ENCODE measurements at places on chromosomes 1 and 21. TPM values are rescaled to one million over a fixed set of nuclear protein-coding genes. Genes with fewer than 3 reads are reported as not detected.

JAK1 gene
- total RNA-seq: 185 TPM

SLAMF8 gene
- 0.31 TPM for total RNA-seq

TMPRSS15 gene
- not detected for total RNA-seq

UBL4B gene
- total RNA-seq: not detected

GRCh38 chr1:150235294-150235851 is 539 bp downstream of the ANP32E start:
- H3K4me3 ChIP-seq: no peak overlapping the region
- no peaks in the 10 kb centered on the region for H3K27me3 ChIP-seq
- peak; percentile 43 for DNase-seq
- no peak overlapping the region for H3K27ac ChIP-seq

- no peak for DNase-seq
- H3K36me3 ChIP-seq: no peaks in the 10 kb centered on the region
- no peaks in the 10 kb centered on the region for H3K27me3 ChIP-seq
- H3K4me3 ChIP-seq: no peak overlapping the region
Observed at GRCh38 chr1:52288286-52288685, 77.7 kb downstream of the CC2D1B start.

DNA sequence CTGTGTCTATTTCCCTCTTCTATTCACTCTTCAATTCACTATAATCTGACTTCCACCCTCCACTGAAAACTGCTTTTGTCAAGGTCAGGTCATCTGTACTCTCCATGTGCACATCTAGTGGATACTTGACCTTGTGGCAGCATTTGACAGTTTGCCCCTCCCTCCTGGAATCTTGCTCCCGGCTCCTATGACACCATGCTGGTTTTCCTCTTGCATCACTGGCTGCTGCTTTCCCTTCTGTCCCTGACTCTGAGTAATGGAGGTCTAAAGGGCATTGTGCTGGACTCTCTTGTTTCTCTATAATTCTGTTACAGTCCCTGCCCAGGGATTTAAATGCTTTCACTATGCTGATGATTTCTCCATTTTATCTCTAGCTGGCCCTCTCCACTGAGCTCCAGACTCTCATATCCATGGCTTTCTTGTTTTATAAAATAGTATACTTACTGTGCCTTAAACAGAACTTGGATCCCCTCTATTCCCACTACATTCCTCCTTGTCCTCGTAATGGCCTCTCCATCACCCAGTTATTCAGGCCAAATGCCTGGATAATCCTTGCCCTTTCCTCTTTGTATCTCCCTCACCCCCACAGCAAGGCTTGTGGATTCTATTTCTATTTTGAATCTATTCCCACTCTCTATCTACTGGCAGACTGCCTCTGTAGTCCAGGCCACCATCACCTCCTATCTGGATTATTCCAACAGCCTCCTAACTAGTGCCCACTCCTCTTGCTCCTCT is 36.8 kb upstream of the PODN start:
- no peaks in the 10 kb centered on the region for H3K27me3 ChIP-seq
- H3K36me3 ChIP-seq: no peaks in the 10 kb centered on the region
- H3K27ac ChIP-seq: no peak overlapping the region
- no peak overlapping the region for H3K4me3 ChIP-seq
- no peak for DNase-seq

DNA sequence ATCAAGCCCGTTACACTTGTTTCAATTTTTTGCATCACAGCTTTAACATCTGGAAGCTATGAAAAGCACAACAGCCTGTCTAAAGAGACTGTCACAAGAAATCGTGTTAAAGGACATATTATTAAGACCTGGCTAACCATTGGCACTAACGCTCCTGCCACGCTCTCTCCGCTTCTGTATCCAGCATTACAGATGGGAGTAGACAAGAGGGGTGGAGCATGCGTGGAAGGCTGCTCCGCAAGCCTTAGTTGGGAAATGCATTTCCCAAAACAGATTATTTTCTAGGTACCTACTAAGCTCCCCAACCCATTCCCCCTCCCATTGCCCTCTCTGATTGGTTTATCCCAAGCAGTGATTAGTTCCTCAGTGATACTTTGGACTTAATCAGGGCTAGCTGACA is 72.4 kb downstream of the NTNG1 start:
- no peak overlapping the region for H3K4me3 ChIP-seq
- H3K36me3 ChIP-seq: no peaks in the 10 kb centered on the region
- H3K27me3 ChIP-seq: no peaks in the 10 kb centered on the region
- no peak for DNase-seq

GRCh38 chr1:40848530-40849189 is 13.5 kb downstream of the CITED4 start:
- H3K27ac ChIP-seq: no peak overlapping the region
- H3K4me3 ChIP-seq: no peak overlapping the region
- H3K4me1 ChIP-seq: peaks cover 30% of the 10 kb centered on the region
- DNase-seq: peak; percentile 13

- H3K4me3 ChIP-seq: no peak overlapping the region
Observed at GRCh38 chr1:188706742-188707141, 1770.9 kb downstream of the BRINP3 start.

GRCh38 chr1:27660300-27660835 is 11.6 kb downstream of the IFI6 start:
- no peaks in the 10 kb centered on the region for H3K36me3 ChIP-seq
- peaks cover 57% of the 10 kb centered on the region for H3K4me1 ChIP-seq
- H3K4me3 ChIP-seq: peak overlapping the region; percentile 92
- peak overlapping the region; percentile 83 for H3K27ac ChIP-seq

DNA sequence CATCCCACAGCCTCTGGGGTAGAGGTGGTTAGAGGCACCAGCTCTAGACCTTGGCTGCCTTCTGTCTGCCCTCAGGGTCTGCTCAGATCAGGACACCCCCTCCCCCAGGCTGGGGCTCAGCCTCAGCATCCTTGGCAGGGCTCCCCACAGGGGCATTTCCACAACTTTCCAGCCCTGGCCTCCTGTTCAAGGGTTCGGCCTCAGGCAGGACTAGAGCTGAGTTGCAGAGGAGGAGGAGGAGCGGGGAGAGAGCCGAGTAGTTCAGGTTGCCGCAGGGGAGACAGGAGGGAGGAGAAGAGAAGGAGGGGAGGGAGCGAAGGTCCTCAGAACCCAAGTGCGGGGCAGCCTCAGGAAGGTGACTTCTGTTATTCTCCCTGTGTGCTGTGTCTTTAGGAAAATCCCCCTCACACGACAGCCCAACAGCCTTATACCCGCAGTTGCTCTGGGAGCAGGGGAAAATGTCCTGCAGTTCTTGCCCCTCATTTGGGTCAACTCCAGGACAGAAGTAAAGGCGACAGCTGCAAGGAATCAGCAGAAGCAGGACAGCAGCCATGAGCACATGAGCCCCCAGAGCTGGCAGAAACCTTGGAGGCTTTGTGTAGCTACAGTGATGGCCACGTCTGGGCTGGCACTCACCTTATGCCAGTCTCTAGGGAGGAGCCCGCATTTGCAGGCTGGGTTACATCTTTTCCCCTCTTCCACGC is 46.5 kb upstream of the TENT5B start:
- no peak overlapping the region for H3K27ac ChIP-seq
- H3K36me3 ChIP-seq: no peaks in the 10 kb centered on the region
- no peak for DNase-seq
- H3K27me3 ChIP-seq: no peaks in the 10 kb centered on the region
